Colonic mucosa (tissue), 4 donors: ENCODE measurements at places on chromosomes 2 and 18.
A peak's percentile ranks its signal among the peaks of the same experiment; 100 is the strongest.

DNA sequence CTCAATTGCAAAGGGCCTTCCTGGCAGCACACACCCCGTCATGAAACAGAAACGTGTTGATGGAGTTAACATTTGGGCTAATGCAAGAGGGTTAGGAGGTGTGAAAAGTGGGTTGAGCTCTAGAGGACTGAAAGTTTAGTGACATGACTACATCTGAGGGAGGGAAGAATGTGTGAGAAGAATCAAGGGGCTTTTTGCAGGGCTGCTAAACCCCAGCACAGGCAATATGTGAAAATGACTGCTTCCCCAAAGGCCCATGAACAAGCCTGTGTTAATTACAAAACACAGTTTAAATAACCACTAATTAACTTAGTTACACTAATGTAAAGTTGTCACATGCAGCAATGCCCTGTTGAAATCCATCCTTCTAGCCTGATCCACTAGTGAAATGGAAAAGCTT is 63.4 kb upstream of the PEX13 start:
- no peak for DNase-seq

GRCh38 chr2:15178946-15179345 is 382.2 kb downstream of the NBAS start:
- no peak for DNase-seq

DNA sequence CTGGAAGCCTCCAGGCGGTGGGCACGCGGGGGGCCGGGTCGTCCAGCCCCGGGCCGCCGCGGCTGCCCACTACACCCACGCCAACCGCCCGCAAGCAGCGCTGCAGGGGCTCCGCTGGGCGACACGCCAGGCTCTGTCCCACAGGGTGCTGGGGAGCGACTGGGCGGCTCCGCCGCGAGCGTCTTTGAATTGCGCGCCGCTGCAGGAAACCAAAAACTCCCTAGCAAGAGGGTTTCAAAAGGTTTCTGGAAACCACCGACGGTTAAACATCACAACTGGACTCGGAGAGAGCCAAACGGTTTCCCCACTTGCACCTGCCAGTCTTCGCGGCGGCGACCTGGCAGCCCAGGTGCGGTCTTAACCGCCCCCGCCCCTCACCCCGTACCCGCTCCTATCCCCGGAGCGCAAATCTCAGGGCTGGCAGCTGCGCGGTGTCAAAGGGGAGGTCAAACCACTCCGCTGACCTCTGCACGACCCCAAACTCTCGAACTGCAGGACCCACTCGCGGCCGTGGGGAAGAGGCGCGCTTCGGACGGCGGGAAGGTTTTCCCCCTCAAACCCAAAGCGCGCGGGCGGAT is 1.0 kb downstream of the CXCR4 start:
- peak; percentile 29 for DNase-seq

GRCh38 chr2:180975585-180975984 is 4.8 kb upstream of the UBE2E3 start:
- no peak for DNase-seq

- DNase-seq = no peak
Measured at GRCh38 chr2:203238292-203238703, 520 bp upstream of the CYP20A1 start.

- DNase-seq = no peak
Measured at GRCh38 chr2:183408562-183408961, 284.3 kb downstream of the NUP35 start.

GRCh38 chr18:35460736-35461161 is 37.0 kb downstream of the INO80C start:
- no peak for DNase-seq

- no peak for DNase-seq
Measured at GRCh38 chr2:137747509-137747908, 216.8 kb upstream of the HNMT start.

GRCh38 chr2:13180729-13181128 is 464.0 kb downstream of the TRIB2 start:
- no peak for DNase-seq

DNA sequence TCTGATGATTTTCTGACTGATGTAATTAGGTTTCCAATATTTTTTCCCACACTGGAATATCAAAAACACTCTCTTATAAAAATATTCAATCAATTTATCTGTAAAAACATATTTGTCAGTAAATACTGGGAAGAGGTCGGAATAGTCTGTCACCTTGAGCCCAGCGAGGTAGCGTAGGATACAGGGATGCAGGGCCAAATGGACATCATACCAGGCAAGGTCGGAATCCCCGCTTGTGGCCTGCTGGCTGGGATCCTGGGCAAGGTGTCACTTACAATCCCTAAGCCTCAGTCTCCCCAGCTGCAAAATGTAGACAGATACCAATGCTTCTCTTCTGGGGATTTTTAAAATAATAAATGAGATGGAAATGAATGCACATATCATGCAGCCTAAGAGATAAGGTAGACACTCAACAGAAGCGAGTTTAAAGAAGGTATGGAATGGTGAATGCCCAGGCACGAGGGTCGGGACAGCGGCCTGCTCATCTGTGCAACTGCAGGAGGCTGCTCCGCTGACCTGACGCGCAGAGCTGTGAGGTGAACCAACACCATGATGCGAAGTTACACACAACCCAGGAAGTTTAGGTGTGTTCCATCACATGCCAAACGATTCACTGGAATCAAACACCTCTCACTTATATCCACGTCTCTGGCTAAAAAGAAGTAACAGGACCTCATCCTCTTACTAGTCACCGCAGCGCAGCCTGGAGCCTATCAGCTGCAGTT is 98.2 kb downstream of the EIPR1 start:
- no peak for DNase-seq

- no peak for DNase-seq
Measured at GRCh38 chr18:12296087-12296403, 12.0 kb upstream of the TUBB6 start.

DNA sequence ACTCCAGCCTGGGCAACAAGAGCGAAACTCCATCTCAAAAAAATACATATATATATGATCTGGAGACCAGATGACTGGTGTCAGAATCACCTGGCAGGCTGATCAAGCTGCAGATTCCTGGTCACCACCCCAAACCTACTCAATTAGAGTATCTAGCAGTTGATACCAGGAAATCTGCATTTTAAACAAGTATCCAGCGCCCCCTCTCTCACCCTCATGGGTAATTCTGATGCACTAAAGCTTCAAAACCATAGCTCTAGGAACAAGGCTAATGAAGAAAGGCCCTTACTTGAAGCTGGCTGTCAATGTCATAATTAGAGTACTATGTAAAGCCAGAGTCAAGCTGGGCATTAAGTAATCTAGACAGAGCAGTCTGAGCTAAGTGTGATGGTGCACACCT is 25.0 kb upstream of the PCBP1 start:
- no peak for DNase-seq

- no peak for DNase-seq
Measured at GRCh38 chr2:86225581-86225980, 26.3 kb downstream of the MRPL35 start.

DNA sequence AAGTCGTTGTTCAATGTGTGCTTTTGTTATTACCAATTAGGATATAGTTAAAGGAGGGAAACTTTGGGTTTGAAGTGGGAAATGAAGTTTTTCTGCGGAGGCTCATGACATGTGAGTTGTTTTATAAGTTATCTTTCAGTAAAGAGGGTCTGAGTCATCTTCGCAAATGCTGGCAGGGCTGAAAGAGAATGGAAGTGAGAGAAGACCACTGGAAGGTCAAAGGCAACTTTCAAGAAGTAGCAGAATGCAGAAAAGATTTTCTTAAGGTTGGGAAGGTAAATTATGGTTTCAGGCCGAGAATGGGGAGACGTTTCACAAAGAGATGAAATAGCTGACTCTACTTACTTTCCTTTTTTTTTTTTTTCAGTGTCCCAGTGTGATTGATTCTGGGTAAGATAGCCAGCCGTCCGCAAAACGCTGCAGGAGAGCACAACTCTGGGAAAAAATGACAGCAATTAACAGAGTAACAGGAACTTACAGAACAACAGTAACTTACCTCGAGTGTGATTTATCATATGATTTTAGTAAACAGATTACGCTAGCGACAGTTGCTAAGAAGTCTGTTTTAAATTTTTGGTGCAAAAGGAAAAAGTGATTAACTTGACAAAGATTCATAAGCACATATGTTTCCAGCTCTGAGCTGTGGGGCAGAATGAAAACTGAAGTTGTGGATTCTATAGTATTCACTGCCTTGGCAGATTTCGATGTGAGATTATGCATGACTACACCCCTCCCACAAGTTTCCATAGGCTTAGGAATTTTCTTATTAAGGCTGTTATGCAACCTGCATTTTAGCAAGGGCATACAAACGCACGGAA is 46.8 kb upstream of the ACTR3 start:
- no peak for DNase-seq

- DNase-seq = no peak
Measured at GRCh38 chr2:217260441-217261115, 400.7 kb upstream of the TNP1 start.
